ENCODE measurements at places on chromosomes 3 and 15. TPM values are rescaled to one million over a fixed set of nuclear protein-coding genes. Genes with fewer than 3 reads are reported as not detected.
A peak's percentile ranks its signal among the peaks of the same experiment; 100 is the strongest.

GP5 gene
- 1.3 TPM for total RNA-seq

- peak; percentile 66 for DNase-seq
Observed at GRCh38 chr3:30631243-30631904, 25.0 kb downstream of the TGFBR2 start.

- DNase-seq, result no peak
Observed at GRCh38 chr15:78363381-78363734, 23.2 kb downstream of the CRABP1 start.

DNA sequence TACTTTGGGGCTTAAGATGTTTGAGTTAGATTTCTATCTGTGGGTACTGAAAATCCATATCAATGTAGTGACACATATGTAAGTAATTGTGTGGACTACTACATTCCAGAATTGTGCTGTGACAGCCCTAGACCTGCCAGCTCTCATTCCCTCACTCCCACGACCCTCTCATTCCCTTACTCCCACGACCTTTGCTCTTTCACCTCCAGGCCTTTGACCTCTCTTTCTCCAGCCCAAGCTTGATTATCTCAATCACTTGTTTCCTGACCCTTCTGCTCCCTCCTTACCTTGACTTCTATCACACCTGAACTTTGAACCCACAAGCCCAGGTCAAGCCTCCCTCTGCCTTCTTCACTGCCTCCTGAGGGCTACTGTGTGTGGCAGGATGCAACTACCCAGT lies 3.6 kb upstream of the RUVBL1 start:
- DNase-seq, result no peak

DNA sequence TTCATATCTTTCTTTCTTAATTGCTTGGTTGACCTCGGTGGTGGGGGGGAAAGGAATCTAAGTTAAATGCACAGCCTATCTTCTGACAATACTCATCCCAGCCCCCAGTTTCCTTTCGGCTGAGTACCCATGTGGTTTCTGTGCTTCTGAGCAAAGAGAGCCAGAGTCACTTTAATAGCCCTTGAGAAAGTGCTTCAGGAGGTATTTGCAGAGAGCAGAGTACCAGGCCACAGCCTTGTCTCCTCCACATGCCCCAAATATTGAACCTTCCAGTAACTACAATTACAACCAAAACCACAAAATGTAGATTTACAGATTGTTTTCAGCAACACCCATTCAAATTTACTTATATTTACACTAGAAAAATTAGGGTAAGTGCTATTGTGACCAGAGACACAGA lies 647.4 kb downstream of the NR2F2 start:
- DNase-seq, result no peak

DNA sequence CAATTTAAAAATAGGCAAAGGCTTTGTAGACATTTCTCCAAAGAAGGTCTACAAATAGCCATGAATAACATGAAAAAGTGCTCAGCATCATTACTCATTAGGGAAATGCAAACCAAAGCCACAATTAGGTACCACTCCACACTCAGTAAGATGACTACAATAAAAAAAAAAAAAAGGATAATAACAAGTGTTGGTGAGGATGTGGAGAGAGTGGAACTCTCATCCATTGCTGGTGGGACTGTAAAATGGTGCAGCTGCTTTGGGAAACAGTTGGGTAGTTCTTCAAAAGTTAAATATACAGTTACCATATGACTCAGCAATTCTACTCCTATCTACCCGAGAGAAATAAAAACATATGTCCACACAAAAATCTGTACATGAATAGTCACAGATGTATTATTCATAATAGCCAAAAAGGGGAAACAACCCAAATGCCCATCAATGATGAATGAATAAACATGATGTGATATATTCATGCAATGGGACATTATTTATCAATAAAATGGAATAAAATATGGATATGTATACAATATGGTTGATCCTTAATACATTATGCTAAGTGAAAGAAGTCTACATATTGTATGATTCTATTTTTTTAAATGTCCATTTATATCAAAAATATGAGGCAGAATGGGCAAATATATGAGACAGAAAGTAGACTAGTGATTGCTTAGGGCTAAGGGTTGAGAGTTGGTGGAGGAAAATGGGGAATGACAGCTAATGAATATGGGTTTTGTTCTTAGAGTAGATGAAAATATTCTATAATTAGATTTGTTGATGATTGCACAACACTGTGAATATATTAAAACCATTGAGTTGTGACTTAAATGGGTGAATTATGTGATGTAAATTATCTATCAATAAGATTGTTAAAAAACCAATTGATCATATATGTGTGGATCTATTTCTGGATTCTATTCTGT lies 66.1 kb upstream of the SMAD3 start:
- DNase-seq, result no peak

BFSP2 gene
- total RNA-seq, result 1.0 TPM

DNA sequence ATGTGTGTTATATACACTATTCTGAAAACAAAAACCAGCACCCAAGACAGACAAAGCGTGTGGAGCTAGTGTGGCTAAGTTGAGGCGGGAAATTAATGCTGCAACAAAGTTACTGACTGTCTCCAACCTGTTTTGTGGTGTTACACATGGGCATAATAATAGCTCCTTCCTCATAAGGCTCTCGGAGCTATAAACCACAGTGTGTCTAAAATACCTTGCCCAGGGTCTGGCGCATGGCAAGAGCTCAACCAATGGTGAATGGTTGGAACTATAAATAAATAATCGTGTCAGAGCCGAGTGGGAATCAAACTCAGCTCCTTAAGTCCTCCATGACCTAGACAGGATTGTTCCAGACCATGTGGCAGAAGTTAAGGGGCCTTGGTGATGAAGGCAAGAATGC lies 35.9 kb upstream of the TFRC start:
- no peak for DNase-seq

P4HTM gene
- total RNA-seq, result 48.4 TPM

ZNF860 gene
- 0.08 TPM for total RNA-seq

CPNE9 gene
- 0.33 TPM for total RNA-seq

DNA sequence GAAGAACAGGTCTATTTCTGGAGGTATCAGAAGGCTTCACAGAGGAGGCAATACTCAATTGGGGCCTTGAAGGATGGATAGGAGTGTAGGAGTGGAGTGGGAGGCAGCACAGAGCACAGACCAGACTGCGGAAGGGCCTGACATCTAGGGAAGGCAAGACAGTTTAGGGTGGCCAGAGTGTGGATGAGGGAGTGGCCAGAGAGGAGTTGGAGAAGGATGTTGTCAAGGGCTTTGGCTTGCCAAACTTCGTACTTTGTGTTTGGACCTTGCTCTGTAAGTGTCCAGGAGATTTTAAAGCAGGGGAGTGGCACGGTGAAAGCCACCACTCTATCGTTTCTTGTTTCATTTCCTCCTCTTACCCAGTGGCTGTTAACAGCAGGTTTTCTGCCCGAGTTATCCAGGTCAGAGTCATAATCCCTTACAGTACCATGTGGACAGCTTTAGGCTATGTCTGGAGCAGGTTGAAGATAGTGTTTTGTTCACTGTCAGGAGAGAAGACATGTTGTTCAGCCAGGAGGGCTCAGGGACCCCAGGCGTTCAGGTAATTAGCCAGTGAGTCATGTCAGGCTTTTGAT lies 12.3 kb downstream of the SMAD3 start:
- no peak for DNase-seq

GRCh38 chr15:72872066-72872845 lies 88.7 kb upstream of the ADPGK start:
- DNase-seq, result no peak

CHRD gene
- not detected for total RNA-seq

DNA sequence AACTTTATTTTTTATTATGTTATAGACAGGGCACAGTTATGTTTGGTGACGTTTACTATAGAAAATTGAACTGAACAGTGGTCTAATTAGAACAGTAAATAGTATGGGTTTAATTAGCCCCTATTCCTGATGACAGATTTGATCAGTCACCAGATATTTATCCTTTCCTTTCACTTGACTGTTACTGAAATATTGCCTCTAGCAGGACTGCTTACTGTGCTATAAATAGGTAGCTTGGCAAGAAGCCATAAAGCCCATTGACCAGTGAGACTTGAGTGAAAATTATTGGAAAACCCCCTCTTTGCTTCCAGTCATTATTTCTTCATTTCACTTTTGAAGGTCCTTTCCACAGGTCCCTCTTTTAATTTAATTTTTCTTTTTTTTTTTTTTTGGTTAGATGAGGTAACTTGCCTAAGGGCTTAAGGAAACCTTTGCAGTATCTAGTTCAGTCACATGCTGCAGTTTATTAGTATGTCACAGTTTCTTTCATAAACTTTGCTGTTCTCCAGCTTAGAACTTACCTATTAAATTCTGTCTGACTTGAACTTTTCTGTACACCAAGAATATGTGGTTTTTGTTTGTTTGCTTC lies 115.6 kb downstream of the ADAMTSL3 start:
- no peak for DNase-seq

- DNase-seq, result no peak
Observed at GRCh38 chr3:187706971-187707370, 4.6 kb upstream of the RTP2 start.

DNA sequence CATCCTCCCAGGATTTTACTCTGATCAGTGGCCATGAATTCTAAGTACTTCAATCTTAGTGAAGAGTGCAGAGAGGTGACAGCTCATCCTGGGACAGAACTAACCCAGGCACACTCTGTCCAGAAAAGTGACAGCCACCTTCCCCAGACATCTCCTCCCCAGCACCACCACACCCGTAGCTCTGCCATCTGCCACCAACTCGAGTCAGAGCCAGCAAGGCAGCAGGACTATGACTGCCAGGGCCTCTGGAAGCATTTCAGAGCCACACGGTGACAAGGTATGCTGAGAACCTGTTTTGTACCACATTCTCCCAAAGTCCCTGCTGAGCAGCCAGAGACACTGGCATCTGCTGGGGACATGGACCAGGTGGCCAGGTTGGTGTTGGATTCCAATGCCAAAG lies 71.0 kb downstream of the NTRK3 start:
- DNase-seq, result no peak

DNA sequence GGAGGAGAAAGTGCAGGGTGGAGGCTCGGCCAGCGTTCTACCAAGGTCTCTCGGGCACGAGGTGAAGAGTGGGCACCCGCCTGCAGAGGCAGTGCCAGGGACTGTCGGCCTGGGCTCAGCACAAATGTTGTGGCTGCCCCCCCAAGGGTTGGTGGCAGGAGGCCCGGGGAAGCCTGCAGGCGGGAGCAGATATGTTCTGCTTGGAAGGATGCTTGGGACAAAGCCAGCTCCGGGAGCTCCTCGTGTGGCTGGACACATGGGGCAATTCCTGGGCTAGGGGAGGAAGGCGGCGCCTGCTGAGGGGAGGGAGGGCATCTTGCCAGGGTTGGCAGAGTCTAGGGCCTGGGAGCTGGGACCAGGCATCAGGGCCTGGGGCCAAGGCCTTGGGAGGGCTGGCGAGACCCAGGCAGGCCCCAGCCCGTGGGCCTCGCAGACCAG lies 30.4 kb upstream of the FBLN2 start:
- no peak for DNase-seq

Data from activated CD4-positive, alpha-beta memory T cell treated with anti-CD3 and anti-CD28 coated beads, Interleukin-2, amount 10 ng/mL, durations not matched to agents 7 days and 5 days (primary cell).